Stimulated activated CD8-positive, alpha-beta memory T cell treated with anti-CD3 and anti-CD28 coated beads, Interleukin-4, amount 100 ng/mL, for 4 hours (primary cell): ENCODE measurements at places on chromosomes 16 and 17.

- DNase-seq: no peak
Observed at GRCh38 chr16:63617990-63618763, 1503.7 kb downstream of the CDH11 start.

DNA sequence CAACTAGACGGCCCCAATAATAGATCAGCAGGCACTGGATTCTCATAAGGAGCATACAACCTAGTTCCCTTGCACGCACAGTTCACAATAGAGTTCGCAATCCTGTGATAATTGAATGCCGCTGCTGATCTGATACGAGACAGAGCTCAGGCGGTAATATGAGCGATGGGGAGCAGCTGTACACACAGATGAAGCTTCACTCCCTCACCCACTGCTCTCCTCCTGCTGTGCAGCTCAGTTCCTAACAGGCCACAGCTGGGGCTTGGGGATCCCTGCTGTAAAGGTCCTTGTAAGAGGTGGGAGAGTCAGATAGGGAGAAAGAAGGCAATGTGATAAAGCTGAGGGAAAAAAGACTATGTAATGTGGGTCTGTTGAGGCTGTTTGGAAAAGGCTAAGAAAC lies 577.5 kb downstream of the RBFOX1 start:
- DNase-seq: no peak

DNA sequence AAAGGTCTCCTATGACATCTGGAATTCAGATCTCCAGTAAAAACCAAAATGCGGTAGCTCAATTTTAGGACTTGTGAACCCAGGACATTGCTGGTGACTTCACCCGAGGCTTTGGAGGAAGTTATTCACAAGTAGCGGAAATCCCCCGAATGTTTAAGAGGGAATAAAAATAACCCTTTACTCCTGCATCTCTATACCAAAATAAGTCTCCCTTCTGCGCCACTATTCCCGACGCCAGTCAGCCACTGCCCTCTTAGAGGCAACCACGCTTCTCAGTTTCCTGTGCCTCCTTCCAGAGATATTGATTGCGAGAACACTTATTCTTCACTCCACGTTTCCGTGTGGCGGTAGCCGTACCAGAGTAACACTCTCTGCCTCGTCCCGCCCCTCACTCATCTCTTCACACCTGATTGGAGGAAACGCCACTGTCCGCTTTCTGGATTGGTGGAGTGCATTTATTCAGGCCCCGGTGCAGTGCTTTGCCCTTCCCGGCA lies 27.4 kb downstream of the EMP2 start:
- no peak for DNase-seq

- DNase-seq: no peak
Observed at GRCh38 chr17:57210224-57210553, 46.1 kb upstream of the MSI2 start.

GRCh38 chr16:20944861-20945574 lies 44.4 kb downstream of the LYRM1 start:
- no peak for DNase-seq

- DNase-seq: no peak
Observed at GRCh38 chr16:75227361-75228142, 8.8 kb downstream of the CTRB1 start.

DNA sequence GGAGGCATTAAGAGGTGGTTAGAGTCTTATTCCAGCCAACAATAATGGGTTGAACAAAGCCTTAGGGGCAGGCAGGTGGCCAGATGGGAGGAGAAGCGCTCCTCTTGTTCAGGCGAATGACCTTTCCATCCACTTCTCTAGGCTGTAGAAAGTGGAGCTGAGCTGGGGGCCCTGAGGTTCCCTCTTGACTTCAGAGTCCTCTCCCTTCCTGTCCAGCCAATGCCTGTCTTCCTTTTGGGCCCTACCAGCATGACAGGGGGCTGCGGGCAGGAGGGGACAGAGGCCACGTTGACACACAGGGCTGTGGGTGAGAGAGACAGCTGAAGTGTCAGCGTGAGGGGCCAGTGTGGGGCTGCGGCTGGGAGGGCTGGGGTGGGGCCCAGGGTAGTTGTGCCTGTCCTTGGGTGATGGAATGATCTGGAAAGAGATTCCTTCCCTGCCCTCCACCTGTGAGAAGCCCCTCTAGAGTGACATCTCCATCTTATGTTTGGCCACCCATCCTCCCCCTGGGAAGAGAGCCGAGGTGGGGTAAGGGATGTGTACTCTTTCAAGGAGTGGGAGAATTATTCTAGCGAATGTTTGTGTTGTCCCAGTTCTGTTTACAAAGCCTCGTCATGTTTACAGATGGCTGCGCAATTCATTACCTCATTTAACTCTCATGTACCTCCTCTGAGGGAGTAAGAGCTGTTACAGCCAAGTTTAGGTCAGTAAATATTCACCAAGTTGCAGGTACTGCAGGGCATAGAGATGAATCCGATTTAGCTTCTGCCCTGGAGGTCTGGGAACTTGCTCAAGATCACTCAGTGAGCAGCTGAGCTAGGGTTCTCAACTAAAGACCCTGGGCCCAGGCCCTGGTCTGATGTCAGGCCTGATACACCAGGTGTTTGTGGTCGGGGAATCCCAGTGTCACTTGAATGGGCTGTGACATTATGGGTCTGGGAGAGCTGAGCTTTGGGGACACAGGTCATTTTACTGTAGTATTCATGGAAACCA lies 3.3 kb downstream of the ERBB2 start:
- DNase-seq: no peak

DNA sequence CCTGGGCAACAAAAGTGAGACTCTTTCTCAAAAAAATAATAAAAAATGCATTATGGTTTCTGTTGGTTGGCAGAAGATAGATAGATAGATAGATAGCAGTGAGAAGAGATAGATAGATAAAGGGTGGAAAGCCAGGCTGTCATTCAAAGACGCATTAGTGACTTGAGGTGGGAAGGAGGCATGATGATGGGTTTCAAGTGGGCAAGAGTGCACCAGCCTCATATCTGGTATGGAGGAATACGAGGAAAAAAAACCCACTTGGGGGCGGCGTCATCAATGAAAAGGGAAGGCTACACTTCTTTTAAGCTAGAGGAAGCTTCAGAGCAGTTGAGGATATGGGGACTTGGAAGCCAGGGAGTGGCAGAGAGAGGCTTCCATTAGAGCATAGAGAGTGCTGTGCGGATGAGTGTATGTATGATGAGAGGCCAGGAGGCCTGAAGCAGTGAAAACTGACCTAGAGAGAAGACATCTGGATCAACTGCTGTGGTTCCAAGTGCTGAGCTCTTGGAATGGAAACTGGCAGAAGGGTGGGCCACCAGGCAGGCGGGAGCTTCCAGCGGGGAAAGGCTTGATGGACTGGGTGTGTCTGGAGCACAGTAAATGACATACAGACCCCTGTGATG lies 31.8 kb downstream of the CEP95 start:
- no peak for DNase-seq

GRCh38 chr16:86971251-86971650 lies 345.9 kb downstream of the C16orf95 start:
- no peak for DNase-seq

GRCh38 chr16:19130852-19131824 lies 17.4 kb downstream of the ITPRIPL2 start:
- DNase-seq: no peak

DNA sequence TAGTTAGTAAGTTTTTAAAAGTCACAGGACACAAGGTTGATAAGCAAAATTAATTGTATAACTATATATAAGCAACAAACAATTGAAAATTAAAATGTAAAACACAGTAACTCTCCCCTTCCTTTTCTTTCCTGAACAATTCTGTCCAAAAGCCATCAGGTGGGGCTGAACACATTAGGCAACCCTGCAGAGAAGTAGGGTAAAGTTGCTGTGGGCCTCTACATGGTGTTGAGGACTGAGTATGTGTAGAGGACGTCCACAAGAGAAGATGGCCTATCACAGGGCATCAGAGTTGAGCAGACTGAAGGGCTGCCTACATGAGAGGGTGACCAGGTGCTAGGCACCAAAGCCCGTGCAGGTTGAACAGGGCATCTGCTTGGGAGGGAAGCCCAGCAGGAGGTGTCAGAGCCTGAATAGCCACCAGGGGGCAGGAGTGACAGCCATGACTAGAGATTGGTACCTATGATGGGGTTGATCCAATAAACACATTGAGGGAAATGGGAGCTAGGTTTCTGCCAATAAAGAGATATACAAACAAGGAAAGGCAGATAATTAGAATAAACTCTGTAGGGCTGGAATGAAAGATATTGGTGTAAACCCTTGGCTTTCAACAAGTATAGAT lies 415.1 kb downstream of the NPIPA8 start:
- DNase-seq: peak; percentile 10

DNA sequence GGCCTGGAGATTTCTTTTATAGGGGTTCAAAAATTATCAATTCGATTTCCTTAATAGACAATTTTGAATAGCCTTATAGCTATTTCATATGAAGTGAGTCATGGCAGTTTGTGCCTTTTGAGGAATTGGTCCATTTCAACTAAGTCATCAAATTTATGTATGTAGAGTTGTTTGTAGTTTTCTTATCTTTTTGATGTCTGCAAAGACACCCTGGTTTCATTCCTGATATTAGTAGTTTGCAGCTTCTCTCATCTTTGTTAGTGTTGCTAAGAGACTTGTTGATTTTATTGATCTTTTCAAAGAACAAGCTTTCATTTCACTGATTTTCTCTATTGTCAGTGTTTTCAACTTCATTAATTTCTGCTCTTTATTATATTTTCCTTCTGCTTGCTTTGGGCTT lies 44.2 kb downstream of the N4BP1 start:
- no peak for DNase-seq

DNA sequence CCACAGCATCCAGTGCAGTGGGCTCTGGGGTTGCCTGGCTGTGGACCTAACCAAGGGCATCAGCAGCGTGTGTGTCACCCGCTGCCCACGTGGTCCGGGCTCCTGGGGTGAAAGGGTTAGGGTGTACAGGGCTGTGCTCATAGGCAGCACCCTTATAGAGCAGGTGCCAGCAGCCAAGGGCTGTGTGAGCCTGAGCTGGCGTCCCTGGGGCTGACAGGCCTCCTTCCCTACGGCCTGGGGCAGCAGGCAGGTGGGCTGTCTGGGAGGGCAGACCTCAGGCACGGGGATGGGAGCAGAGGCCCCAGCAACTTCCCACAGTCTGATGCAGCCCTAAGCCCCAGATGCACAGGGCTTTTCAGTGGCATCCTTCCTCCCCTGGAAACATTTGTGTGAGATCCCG lies 13.9 kb downstream of the CD300A start:
- no peak for DNase-seq

GRCh38 chr17:951325-952132 lies 28.0 kb downstream of the NXN start:
- no peak for DNase-seq

DNA sequence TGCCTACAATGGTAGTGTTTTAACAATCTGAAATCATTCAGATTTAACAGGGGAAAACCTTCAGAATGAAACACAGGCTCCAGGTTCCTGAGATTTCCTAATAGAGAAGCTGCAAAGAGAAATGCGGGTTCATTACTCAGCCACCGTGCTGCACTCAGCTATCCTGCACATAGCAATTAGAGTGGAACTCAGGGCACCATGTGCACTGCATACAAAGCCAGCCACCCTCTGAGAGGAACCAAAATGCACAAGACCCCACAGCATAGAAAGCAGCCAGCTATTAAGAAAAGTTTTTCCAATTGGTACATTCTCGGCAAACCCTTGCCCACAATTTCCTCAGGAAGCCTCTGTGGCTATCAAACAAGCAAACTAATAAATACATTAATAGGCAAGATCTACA lies 37.4 kb downstream of the TOM1L2 start:
- DNase-seq: no peak

- no peak for DNase-seq
Observed at GRCh38 chr17:41824086-41824485, 11.3 kb downstream of the FKBP10 start.

DNA sequence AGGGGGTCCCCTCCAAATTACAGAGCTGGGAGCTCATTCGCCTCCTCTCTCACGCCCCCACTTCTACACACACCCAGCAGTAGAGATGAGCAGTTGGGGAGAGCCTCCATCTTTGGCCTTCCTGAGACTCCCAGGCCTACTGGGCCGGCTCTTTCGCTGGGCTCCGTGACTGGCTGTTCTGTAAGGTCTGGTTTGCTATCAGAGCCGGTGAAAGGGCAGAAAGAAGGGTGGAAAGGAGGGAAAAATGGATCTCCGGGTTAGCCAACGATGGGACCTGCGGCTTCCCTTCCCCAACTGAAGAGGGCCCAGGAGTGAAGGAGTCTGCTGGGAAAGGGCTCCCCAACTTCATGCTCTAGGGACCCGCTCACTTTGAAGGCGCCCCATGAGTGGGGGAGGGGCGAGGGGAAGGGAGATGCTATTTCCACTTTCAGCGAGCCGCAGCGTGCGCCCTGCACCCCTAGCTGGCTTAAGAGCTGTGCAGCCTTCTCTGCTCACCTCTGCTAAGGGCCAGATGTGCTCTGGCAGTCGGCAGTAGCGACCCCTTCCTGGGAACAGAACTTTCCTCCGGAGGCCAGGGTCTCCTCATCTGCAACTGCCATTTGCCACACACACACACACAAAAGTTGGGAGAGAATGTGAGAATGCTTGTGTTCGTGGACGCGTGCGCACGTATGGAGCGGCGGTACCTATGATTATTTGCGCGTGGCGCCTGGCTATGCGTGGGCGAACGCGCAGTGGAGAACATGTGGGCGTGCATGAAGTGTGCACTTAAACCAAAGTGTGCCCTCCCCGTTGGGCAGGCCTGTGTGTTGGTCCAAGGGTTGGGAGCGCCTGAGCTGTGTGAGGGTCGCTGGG lies 2.9 kb upstream of the FOXF1 start:
- no peak for DNase-seq

GRCh38 chr17:42618442-42619150 lies 9.1 kb downstream of the TUBG1 start:
- DNase-seq: no peak

DNA sequence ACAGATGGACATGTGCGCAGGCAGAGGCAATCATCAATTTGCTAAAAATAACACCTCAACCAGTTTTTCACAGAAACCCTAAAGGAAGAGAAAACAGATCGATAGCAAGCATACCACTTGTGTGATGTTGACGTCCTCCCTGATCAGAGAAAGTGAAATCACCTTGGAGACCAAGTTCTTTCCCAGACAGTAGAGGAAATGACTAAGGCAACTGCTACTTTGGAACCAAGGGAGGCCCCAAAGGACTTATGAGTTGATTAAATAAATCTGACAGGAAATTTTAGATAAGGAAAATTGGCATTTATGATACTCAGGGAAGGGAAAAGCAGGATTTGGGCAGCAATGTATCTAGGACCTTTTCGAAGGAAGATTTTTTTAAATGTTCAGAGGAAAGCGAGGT lies 267.1 kb upstream of the ASIC2 start:
- no peak for DNase-seq

DNA sequence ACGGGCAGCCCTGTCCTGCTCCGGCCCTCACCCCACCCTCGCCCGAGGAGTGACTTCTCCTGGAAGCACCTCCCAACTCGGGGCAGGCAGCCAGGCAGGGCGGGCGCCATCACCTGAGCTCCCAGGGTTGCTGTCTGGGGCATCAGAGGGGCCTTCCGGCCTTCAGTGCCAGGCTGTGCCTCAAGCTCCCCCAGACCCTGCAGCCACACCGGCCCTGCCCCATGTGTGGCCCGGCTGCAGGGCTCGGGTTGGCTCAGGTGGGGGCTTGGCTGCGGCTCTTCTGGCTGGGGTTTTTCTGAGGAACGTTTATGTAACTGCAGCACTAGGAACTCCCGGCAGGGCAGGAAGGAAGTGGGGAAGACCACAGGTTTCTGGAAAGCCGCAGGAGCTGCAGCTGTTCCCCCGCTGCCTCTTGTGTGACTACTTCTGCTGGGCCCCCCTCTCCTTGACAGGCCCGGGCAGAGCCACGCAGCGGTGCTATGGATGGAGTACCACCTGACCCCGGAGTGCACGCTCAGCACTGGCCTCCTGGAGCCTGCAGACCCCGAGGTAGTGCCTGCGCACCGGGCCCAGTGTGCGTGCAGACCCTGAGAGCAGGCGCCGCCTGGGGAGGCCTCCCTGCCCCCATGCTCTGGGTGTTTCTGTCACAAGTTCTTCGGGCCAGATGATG lies 45.6 kb downstream of the PRMT7 start:
- DNase-seq: no peak
